ENCODE measurements at places on chromosomes 3 and 15.

DNA sequence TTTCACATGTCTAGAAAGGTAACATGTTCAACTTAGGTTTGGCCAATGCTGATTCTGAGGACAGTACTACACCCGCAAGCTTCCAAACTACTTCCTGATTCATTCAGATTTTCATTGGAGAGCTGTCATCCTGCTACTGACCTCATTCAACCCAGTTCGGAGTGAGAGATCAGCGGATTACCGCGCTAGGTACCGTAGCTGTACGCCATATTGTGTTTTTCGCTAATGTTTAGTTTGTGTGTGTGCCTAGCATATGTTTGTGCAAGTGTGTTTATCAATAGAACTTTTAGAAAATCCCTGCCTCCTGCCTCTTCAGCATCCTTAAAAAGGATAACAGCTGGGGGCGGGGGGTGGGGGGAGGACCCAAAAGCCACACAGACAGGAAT, 1.1 kb downstream of the ZBTB20 start:
- DNase-seq: peak; percentile 19

DNA sequence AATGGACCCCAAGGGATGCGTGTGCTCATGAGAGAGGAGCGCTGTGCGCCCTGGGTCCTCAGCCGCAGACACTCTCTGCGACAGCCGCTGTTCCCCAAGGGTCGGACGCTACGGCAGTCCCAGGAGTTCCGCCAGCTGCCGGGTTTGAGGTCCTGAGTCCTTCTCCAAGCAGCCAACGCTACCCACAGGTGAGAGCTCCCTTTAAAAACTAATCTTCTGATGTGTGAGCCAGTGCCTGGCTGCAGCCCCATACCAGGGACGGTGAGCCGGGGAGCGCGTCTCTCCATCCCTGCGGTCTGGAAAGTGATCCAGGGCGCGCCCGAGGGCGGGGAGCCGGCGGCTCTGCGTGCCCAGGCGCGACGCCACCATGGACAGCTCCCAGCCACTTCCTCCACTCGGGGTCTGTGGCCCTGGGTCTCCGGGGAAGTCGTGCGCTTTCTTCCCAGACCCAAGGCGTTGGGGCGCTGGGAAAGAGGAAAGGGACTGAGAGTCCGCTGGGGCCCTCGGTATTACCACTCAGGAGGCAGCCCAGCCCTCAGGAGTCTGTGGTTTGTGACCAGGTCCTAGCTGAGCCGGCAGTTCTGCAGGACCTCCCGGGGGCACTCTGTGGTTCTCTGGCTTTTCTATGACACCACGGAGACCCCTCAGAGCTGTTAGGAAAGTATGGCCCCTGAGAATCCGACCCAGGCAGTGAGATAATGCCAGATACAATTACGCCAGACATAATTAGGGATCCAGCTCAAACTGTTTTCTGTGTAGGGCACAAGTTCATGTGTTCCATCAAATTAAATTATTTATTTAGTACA, 1.4 kb downstream of the CEMIP start:
- DNase-seq: no peak

DNA sequence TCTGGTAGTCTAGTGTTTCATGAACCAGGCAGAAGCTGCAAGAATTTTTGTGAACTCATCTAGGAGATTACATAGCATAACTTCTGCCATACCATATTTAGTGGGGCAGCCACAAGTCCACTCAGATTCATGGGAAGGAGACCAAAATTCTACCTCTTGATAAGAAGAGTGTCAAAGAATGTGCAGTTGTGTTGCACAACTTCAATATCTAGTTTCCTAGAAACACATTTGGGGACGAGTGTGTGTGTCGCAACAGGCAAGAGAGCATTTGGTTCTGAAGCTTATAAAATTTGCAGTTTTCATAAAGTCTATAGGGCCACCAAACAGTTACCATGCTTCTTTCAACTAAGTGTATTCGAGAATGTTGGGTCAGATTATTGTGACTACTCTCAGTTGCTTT, 115.3 kb downstream of the KCNH8 start:
- DNase-seq: no peak

DNA sequence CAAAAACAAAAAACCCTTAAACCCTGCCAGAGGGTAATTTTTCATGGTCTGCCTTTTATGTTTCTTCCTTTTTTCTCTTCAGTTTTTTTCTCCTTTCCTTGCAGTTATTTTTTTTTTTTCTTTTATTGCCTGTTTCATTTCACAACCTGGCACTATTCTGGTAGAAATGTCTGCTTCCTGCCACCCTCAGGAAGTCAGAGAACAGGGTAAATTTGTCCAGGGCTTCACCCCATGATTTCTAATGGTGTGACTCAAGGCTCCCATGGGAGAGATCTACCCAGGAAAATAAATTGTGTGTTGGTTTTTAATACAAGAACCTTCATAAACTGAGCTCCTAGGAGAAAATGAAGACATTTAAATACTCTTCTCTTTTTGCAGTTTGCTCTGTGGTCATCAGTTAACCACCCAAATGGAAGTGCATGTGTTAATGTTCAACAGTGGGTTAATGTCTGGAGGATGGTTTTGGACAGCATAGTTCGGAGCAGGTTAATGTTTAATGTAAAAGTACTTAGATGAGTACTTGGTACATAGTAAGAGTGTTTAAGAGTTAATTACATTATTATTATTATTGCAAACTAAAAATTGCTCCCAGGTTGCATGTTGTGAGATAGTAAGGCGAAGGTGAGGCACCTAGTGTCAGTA, 45.9 kb downstream of the CGNL1 start:
- no peak for DNase-seq

- no peak for DNase-seq
Observed at GRCh38 chr15:101772921-101773320, 30.4 kb upstream of the OR4F6 start.

DNA sequence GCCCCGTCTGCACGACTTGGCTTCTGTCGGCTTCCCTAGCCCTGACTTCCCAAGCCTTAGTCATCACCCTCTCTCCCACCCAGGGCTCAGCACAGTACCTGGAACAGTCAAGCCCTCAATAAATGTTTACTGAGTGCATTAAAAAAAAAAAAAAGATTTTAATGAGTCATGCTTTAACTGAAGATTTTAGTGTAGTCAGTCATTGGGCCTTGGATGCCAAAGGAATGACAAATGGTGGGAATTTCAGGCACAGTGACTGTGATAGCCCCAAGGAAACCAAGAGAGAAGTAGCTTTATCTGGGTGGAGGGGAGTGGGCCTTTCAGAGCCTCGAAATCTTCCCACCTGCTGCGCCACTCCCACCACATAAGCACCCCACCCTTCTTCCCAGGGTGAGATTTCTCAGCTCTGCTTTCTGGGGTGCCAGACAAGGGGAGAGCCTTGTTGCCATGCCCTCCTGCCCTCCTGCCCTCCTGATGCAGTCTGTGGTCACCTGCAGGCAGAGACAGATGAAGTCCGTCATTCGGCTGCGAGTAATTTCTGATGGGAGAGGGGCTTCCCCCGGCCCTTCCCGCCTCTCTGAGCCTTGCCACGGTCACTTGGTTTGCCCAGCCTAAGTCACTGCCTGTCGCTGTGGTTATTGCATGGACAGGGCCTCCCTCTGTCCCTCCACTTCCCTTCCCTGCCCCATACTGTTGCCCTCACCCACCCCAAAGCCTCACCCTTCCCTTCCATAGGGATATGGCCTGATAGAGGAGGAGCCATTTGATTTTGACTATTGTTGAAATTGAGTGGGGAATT, 41.8 kb downstream of the SMAD3 start:
- DNase-seq: peak; percentile 97

Measured in HS-27A (cell line).